ENCODE measurements at places on chromosomes 5 and 9.

DNA sequence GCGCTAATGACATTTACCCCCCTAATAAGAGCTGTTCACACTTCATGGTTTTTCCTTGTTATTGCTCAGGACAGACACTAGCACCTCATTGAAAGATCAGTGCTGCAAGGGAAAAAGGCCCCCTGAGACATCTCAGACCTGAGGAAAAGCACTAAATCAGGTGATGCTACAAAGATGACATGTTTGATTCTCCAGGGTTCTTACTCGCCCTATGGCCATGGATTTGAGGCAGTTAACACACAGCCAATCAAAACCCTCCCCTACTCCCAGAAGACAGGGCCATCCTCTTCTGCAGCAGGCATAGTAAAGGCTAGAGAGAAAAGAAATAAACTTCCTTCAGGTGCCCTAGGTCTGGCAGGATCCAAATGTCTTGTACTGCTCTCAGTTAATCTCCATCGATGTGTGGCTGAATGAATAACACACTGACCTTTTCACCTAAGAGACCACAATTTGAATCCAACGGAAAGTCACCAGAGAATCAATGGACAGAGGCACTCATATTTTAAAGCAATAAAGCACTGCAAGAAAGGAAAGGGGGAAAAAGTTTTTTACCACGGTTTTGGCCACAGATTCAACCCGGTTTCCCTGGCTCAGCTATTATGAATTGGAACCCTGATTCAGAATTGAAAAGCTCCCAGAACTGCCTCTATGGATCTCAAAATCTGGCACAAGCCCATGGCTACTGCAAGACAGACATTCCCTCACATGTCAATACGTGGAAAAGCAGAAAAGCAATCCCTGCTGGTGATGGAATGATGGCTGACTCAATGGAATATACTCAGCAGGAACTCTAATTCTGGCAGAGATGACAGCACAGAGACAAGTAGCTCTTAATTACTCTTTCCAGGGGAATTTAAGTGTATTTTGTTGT is 329.5 kb downstream of the BNC2 start:
- DNase-seq, result no peak

- no peak for DNase-seq
These were observed 75.1 kb downstream of the GNAQ start for GRCh38 chr9:77956555-77956954.

GRCh38 chr5:31496301-31496700 is 35.6 kb downstream of the DROSHA start:
- DNase-seq, result no peak

- no peak for DNase-seq
These were observed 9.9 kb upstream of the TSLP start for GRCh38 chr5:111061618-111062017.

- no peak for DNase-seq
These were observed 160.9 kb downstream of the GIN1 start for GRCh38 chr5:102959055-102959454.

DNA sequence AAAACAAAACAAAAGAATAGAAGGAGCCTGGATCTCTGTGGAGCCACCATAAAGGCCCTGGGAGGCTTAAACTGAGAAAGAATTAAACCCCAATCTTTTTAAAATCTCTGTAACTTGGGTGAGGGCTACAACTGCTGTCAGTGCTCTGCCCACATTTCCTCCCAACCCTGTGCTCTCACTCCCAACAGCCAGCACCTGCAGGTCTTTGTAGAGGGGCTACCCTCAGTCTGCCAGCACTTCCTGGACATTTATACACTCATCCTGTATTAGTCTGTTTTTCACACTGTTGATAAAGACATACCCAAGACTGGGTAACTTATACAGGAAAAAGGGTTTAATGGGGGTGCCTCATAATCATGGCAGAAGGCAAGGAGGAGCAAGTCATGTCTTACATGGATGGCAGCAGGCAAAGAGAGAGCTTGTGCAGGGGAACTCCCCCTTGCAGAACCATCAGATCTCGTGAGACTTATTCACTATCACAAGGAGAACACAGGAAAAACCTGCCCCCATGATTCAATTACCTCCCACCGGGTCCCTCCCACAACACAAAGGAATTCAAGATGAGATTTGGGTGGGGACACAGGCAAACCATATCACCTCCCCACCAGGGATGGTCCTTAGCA is 47.4 kb downstream of the SCAI start:
- no peak for DNase-seq

GRCh38 chr9:134263596-134263995 is 62.7 kb upstream of the RXRA start:
- DNase-seq, result no peak

GRCh38 chr5:38414348-38414747 is 142.1 kb downstream of the LIFR start:
- DNase-seq, result no peak

DNA sequence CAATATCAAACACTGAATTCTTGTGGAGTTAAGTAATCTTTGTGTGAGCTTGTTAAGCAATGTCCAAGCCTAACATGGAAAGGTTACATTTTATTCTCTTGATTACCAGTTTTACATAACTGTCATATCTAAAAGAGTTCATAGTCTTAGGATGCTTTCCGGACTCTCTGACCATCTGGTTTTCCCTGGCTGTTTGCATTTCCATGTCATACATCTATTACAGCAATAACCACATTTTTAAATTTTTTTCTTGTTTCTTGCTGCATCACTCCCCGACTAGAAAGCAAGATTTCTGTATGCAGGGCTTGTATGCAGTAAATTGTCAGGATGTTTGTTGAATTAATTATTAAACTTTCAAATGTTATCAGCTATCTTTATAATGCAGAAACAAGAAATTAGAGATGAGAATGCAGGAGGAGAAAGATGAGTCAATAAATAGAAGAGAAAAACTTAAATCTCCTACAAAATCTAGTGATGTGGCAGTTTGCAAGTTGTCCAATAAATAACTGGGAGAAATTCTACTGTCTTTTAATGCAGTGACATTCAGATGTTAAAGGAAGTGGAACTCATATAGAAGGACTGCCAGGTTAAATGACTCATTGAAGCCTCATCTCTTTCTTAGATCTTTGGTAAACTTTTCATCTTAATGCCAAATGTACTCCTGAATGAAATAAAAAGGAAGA is 179.6 kb upstream of the SGCD start:
- no peak for DNase-seq

- DNase-seq, result no peak
These were observed 1.7 kb upstream of the TENT4A start for GRCh38 chr5:6711409-6712141.

- no peak for DNase-seq
These were observed 225.5 kb upstream of the ZNF462 start for GRCh38 chr9:106637486-106637885.

- DNase-seq, result no peak
These were observed 406.2 kb downstream of the KDM4C start for GRCh38 chr9:7163932-7164331.

DNA sequence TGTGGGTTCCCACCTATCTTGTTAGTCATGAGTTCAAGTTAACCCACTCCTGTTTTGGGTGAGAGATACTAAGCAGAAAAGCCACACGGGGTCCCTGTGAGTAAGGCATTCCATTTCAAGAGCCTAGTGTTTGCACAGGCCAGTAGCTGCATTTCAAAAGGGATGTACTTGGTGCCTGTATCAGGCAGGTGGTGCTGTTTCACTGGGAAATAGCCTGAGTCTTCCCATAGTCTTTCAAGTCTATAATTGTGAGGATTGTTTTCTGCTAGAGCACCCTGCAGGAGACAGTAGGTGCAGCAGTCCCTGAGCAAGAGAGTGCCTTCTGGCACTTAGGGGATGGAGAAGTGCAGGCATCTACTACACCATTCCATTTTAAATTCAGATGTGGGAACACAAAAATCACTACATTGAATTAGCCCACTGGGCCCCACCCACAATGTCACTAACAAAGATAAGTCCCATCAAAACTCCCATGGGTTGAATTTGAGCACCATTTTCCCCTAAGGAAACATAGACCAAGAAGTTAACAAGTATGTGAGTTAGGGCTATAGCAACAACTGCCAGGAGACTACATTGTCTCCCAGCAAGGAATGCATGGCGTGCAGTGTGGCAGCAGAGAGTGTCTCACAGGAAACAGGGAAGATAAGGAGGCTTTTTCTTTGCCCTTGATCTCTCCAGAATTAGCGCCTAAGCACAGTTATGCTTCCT is 263.2 kb downstream of the COX7C start:
- DNase-seq, result no peak

- no peak for DNase-seq
These were observed 14.2 kb downstream of the ANXA1 start for GRCh38 chr9:73165911-73166310.

DNA sequence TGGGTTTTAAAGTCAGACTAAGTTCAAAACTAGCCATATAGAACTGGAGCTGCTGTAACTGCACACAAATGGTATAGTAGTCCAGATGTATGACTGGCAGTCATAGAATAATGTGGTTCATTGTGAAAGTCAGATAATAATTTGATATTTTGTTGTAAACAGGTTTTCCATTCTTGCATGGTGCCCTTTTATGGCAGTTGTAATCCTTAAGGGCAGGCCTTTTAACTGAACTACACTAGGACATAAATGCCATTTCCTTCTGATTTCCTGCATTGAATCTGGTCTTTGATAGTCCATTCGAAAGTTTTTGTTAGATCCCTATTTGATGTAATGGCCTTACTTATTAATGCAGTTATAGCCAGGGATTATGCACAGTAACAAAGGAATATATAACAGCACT is 632.6 kb downstream of the PDE4D start:
- DNase-seq, result no peak

DNA sequence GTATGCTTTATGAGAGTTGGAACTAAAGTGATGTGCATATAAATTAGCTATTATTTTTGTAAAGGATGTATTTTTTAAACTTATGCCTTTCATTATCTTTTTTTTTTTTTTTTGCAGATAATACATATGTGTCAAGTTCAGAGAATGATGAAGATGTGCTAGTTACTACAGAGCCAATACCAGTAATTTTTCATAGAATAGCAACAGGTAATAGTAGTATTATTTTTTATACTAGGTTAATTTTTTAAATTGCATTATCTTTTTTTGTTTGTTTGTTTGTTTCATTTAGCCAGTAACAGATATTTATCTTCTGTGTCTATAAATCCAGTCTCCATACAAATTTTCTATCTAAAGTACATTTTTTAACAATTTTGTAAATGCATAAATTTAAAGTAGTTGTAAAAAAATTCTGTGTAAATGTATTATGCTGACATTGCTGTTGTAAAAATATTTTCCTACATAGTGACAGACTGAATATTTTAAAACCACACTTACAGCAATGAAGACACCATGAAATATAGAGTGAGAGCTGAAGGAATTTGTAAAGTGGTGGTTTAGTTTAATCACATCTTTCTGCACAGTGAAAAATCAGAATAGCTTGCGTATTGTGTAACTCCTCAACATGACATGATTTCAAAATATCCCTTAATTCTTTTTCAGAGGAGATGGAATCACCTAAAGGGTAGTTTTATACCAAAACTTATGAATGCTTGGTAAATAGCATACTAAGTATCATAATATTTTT is 93.3 kb downstream of the PARP8 start:
- DNase-seq, result no peak

DNA sequence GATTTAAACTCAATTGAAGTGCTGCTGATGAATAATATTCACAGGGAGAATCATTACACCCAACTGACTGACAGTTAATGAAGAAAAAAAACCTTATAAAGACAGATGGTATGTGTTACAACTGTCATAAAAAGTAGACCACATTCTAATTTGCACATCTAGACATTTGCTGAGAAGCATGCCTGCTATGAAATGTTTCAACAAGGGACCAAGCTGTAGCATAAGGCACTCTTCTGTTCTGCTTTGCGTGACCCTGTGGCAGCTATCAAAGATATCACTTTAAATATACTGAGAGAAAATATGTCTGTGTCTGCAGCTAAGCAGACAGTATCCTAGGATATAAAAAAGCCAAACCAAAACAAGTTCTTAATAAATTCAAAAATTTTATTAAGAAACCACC is 153.7 kb downstream of the TMEM232 start:
- DNase-seq, result no peak

DNA sequence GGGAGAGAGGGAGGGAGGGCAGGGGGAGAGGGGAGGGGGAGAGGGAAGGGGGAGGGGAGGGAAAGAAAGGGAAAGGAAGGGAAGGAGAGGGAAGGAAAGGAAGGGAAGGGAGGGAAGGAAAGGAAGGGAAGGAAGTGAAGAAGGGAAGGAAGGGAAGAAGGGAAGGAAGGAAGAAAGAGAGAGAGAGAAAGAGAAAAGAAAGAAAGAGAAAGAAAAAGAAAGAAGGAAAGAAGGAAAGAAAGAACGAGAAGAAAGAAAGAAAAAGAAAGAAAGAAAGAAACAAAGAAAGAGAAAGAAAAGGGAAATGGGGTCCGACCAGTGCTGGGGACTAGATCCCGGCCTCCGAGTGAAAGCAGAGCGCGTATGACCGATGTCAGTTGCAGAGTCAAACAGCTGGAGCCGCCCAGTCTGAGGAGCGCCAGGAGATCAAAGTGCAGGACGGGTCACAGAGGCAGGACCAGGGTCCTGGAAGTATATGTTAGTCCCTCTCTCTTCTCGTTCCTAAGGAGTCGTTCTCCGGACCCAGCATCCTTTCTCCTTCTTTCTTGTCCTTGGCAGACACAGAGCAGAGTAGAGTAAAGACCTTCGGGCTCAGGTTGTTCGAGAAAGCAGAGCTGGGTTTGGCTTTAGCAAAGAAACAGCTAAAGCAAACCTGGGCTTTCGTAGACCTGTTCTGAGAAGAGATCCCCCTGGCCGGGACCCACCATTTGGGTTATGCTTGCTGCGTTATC is 305.4 kb upstream of the MSX2 start:
- DNase-seq, result no peak

GRCh38 chr5:42832060-42832459 is 20.4 kb upstream of the SELENOP start:
- DNase-seq, result no peak

DNA sequence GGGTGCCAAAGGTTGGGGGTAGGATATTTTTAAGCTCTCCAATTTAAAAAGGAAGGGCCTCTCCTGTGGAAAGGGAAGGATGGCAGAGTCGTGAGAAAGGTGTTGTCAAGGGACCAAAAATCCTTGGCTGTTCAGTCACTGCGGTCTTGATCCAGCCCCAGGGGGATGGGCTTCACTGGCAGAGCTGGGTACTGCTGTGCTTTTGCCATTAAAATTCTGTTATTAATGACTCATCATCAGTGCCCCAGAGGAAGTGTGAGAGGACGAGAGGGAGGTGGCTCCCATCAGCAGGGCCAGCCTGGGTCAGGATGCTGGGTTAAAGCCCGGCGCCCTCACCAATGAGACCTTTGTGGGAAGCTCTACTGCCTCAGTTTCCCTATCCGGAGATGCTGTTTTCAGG is 16.7 kb downstream of the PCDH12 start:
- no peak for DNase-seq

- DNase-seq, result no peak
These were observed 487.4 kb upstream of the RIOK2 start for GRCh38 chr5:97670447-97670846.

Measured in GM19239 (cell line).